Bronchial epithelial cell (primary cell): ENCODE measurements at places on chromosomes 3 and 15. TPM values are rescaled to one million over a fixed set of nuclear protein-coding genes. Genes with fewer than 3 reads are reported as not detected.

DNA sequence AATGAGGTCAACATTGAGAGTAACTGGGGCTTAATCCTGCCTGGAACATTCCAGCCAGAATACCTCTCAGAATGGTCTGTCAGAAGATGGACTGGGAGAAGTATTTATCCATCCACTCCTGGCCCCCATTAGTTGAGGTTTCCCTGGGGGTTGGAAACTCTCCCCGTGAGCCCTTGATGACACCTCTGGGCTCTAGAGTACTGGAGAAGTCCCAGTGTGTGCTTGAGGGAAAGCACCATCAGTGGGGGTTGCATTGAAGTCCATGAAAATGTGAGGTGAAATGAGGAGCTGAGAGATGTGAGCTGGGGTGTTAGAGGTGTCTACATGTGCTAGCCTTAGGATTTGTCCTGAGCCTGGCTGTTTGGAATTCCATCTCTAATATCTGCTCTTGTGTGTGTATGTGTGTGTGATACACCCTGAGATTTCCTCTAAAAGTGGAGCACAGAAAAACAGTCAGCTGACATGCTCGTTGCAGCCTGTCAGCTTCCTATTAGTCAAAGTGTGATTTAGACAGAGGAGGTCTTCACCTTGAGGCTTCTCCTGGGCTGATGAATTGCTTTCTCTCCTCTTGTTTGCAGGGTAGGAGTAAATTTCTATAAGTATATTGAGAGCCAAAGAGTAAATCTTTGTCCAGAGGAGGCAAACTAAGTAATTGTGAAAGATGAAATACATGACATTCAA, 67.6 kb downstream of the NR1D2 start:
- DNase-seq: peak; percentile 75

DNA sequence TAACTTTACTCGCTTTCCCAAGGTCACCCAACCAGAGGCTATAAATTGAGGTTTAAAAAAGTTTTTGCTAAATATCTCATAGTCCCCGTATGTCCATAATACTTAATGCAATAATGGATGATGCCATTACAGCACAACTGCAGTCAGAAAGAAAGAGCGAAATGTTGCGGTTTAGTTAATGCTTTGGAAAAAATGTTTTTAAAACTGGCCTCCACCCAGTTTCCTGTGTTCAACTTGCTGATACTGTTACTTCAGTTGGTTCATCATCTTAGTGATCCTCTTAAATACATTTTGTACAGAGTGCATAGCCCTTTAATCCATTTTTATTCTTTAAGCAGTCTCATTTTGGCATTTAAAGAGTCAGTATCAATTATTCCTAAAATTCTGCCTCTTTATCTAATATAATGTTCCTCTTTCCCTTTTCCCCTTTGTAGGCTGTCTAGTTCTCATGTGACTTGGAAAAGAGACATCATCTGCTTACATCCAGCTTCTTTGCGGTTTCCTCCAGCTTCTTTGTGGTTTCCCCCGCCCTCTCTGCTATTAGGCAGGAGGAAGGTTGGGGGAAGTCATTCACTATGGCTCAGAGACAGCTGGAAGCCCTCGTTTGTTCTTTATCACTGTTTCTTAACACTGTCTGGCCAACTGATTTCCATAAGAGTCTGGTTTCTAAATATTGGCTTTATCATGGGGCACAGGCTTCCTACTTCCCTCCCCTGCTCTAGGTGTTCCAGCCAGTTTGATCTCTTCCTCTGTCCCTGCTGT, 154.3 kb downstream of the GOLIM4 start:
- peak; percentile 34 for DNase-seq

GRCh38 chr3:99721633-99722007, 83.2 kb downstream of the COL8A1 start:
- DNase-seq: no peak

GRCh38 chr15:66233487-66234415, 19.8 kb downstream of the MEGF11 start:
- peak; percentile 34 for DNase-seq

GRCh38 chr15:51105430-51106016, 10.8 kb upstream of the TNFAIP8L3 start:
- peak; percentile 65 for DNase-seq

GRCh38 chr3:21715662-21716061, 35.3 kb downstream of the ZNF385D start:
- no peak for DNase-seq

HIGD2B gene
- 0.13 TPM in 1 of 2 replicates, not detected in the other for total RNA-seq

SAXO2 gene
- total RNA-seq: 0.26 and 0.38 TPM in 2 replicates
